ENCODE measurements at places on chromosomes 3 and 15.

DNA sequence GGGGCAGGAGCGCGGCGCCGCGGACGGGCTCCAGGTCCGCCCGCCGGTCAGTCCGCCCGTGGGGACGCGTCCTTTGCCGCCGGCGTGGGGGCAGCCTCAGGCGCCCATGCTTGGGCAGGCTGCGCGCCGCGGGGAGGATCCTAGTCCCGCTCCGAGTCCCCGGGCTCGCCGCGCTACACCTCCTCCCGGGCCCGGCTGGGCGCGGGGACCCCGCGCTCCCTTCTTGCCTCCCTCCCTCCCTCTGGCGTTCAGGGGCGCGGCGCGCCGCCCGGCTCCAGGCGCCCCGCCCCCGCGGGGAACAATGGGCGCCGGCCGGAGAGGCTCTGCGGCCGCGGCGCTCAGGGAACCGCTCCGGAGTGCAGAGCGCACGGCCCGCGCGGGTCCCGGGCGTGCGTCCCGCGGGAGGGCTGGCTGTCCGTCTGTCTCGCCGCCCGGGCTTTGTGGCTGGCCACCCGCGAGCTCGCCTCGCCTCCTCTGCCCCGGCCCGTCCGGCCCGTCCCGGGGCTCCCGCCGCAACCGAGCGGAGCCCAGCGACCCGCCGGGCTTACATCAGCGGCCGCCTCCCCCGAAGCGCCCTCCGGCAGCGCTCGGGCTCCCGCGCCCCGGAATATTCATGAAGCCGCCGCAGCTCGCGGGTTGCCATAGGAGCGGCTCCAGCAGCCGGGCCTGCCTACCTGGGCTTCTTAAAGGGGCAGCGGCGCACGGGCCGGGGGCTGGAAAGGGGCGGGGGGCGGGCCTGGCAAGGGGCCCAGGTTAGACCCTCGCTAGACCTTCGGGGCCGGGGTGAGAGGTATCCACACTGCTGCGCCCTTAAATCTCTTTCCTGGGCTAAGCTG, at the start of gene HCN4:
Gene HCN4, minus strand, starts transcription at position 658 of the 836 bp plus-strand sequence. CDS start 688 bp downstream, outside the sequence.
- no peak for DNase-seq

DNA sequence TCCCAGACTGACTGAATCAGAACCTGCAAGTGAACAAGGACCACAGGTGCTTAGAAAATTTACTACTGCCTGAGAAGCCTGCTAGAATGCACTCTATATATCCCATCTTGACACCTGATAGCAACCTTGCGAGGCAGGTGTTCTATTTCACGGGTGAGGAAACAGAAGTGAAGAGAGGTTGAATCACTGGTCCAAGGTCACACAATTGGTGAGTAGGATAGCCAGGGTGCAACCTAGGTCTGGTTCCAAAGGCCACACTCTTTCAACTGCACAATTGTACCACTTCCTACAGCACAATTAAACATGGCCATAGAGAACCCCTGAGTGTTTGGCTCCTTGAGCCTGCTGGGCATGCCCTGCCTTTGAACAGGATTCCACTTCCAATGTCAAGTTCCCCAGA, 87.0 kb downstream of the RAB11A start:
- DNase-seq = no peak

DNA sequence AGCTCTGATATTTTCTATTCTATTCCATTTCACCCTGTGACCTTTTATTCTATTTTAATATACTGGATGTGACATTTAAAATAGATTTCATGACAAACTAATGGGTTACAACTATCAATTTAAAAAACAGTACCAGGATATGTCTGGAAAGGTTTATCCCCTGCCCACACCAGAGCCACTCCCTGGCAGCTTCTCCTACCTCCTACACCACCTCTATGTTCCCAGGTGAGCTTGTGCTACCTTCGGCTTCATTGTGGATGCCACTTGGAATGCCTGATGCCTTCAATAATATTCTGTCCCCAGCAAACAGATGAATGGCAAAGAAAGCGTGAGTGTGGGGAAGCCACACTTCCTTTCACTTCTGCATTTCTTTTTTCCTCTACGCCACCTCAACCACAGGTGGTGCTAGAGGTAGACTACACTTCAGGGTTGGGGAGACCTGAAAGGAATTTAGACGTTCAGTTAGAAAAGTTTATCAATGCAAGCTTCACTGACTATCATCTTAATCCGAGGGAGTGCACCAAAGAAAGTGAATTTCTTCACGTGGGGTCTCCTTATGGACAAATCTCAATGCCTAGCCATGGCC, 213.0 kb downstream of the SSR3 start:
- DNase-seq = no peak

DNA sequence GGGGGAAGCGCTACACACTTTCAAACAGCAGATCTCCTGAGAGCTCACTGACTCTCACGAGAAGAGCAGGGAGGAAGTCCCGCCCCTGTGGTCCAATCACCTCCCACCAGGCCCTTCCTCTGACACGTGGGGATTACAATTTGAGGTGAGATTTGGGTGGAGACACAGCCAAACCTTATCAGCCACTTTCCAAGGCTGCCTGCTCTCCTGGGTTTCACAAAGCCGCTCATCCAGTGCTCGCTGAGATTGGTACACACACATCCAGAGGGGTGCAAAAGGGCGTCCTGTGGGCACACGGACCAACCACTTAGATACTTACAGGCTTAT, 23.1 kb downstream of the XXYLT1 start:
- DNase-seq = peak; percentile 16

- no peak for DNase-seq
Measured at GRCh38 chr3:159453036-159453435, 535.6 kb upstream of the IL12A start.

GRCh38 chr3:40677749-40678148, 153.0 kb downstream of the ZNF621 start:
- no peak for DNase-seq

GRCh38 chr3:72818092-72818773, 30.0 kb downstream of the SHQ1 start:
- peak; percentile 59 for DNase-seq

GRCh38 chr15:88255484-88256278, 858 bp downstream of the NTRK3 start:
- DNase-seq = no peak

DNA sequence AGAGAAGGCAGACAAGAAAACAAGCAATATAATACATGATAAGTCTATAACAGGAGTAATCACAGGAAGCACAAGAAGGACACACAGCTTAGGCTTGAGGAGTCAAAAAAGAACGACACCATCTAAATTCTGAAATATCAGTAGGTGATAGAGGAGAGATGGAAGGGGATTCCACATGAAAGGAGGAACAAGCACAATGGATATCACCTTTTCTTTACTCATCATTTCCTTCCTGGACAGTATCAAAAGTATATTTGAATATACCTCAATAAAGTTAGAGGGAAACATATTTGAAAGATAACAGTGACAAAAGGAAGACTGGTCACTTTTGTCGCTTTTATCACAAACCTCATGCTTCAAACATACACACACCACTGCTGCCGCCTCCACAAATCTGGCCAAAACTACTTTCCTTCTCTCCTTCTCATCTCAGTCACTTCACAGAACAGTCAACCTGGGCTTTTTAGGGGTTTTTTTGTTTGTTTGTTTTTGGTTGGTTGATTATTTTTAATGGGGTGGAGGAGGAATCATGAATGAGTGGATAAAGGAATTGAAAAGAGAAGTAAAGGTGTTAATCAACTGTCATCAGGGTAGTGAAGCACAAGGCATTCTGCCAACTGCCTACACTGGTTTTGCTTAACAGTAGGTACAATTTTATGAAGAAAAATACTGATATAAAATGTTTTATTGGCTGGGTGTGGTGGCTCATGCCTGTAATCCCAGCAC, 18.5 kb downstream of the DENND4A start:
- no peak for DNase-seq

GRCh38 chr3:184508938-184509337, 52.6 kb upstream of the EPHB3 start:
- no peak for DNase-seq

DNA sequence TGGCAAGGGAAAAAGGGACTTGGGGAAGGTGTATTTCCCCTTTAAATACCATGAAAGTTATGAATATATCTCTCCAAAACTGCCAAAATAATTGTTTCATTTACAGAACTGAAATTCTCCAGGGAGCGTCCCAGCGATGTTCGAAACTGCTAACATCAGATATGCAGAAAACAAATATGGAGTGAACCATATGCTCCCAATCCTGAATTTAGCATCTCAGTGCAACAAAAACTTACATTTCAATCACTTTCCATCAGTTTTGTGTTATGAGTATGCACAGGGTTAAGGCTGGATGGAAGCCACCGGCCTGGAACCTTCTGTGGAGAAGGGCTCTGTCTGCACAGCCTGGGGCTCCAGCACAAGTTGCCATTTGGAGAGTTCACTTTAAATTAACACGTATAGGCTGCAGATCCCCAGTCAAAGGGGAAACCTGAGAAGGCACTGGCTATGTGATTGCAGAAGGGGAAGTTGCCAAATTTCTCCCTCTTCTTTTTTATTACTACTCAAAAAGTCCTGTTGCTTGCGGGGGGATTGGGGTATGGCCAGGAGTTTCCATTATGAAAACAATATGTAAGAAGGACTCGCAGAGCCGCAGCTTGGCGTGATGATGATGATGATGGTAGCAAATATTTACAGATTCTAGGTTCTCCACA, 56.9 kb upstream of the FOXP1 start:
- DNase-seq = no peak

GRCh38 chr3:31288641-31289100, 244.1 kb upstream of the STT3B start:
- peak; percentile 66 for DNase-seq

DNA sequence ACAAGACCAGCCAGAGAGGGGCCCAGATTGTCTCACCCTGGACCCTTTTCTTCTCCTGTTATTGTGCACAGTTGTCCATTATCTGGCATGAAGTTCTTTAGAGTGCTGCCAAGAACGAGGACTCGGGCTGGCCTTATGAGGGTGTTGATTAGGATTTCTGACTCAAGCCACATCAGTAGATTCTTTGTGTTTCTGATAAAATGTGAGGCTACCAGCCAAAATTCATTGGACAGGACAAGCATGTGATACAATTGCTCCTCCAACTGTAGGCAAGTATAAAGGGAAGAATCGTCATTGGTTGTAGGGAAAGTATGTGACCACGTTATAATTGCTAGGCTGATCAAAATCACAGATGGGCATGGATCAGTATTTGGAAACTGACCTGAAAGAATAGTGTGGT, 99.2 kb upstream of the TMC3 start:
- no peak for DNase-seq
